ENCODE measurements at places on chromosomes 12 and 14.

GRCh38 chr12:113894697-113895096 is 71.4 kb downstream of the RBM19 start:
- no peak for DNase-seq

GRCh38 chr12:56188778-56189098 is 545 bp downstream of the SMARCC2 start:
- DNase-seq, result no peak

GRCh38 chr12:128766738-128767501 is 56.8 kb downstream of the SLC15A4 start:
- DNase-seq, result no peak

GRCh38 chr12:23049180-23049579 is 424.2 kb downstream of the ETNK1 start:
- no peak for DNase-seq

- no peak for DNase-seq
These were observed 6.7 kb downstream of the CIT start for GRCh38 chr12:119870457-119870856.

GRCh38 chr14:75273272-75274049 is 5.2 kb upstream of the FOS start:
- no peak for DNase-seq

GRCh38 chr12:89087876-89088275 is 264.4 kb downstream of the DUSP6 start:
- no peak for DNase-seq

GRCh38 chr12:119383206-119383605 is 48.7 kb downstream of the CCDC60 start:
- DNase-seq, result no peak

GRCh38 chr12:64600164-64600561 is 10.1 kb upstream of the RASSF3 start:
- DNase-seq, result no peak

DNA sequence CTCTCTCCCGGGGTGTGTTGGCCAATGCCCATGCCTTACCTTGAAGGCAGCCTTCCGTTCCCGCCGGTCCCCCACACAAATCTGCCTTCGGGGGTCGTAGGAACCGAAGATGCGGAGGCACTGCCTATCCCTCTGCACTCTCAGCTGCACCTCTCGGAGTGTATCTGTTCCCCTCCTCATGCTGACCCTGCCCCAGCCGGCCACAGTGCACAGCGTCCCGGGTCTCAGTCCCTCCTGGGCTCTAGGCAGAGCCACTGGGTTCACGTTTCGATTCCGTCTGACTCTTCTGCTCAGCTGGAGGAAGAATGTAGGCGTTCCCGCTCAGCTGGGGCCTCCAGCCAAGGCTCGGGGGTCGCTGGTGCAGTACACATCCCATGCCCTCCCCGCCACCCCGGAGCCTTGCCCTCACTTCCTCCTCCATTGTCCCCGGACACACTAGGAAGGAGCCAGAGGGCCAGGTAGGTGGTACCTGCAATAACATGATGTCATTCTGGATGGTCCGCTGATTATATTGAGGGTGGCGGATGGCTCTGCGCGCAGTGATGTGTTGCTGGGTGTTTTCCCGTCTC is 1.8 kb downstream of the CTSG start:
- no peak for DNase-seq

DNA sequence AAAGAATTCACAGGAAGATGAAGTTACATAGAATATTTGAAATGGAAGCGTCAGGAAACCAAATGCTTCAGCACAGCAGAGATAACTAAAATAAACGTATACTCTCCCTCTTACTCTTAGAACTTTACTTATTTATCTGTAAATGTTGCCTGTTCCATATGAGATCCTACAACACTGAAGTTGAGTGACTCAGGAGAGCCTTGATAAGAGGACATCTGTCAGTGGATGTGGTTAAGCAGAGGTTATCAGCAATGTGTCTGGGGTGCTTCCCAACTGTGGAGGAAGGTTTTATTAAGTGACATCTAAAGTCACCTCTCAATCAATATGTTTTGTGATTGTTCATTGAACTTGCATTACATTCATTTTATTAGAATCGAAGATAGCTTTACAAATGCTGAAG is 81.9 kb downstream of the NEDD1 start:
- no peak for DNase-seq

DNA sequence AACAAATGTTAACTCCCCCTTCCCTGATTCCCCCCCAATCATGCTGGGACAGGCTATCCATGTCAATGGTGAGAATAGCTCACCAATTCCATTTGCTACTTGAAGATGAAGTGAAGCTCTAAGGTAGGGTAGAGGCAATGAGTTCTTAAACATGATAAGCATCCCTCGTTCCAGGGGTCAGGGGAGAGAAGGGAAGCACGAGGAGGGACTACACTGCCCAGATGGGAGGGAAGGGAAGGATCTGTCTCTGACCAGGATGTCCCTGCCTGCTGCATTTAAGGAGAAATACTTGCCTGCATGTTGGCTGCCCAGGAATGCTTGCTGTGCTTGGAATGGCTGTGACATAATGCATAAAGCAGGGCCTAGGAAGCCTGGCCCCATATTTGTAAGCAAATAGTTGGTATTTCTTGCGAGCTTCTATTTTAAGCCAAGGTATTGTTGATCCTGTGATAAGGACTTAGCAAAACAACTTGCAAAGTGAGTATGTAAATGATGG is 155.1 kb downstream of the CEP83 start:
- no peak for DNase-seq

- DNase-seq, result no peak
These were observed 113.8 kb upstream of the FOXG1 start for GRCh38 chr14:28652782-28653181.

GRCh38 chr12:48923117-48923516 is 2.2 kb downstream of the FKBP11 start:
- no peak for DNase-seq

- no peak for DNase-seq
These were observed 39.3 kb downstream of the ARL6IP4 start for GRCh38 chr12:123019841-123020138.

DNA sequence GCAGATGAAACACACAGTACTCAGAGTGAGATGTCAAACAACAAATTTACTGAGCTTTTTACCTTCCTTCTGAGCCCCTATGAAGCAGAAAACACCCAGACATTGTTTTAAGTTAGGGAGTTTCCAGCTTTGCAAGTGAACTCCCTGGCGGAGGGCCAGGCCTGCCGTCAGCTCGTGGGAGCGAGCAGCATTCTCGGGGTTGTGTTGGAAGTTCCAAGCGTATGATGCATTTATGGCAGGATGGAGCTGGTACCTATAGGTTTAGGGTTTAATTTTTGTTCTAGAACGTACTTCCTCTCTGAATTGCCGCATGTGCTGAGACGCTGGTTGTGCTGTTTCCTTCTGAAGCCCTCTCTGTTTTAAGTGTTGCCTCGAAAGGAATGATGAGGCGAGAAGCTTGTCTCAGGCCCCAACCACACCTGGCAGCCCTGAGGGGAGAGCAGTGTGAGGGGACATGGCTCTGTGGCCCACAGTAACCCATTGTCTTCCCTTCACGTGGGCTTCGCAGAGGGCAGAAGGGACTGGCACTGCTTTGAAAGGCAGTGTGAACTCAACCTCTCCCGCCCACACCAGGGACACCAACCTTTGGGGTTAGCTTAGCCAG is 76.6 kb downstream of the SSPN start:
- no peak for DNase-seq

- no peak for DNase-seq
These were observed 13.7 kb downstream of the SPX start for GRCh38 chr12:21539797-21540196.

DNA sequence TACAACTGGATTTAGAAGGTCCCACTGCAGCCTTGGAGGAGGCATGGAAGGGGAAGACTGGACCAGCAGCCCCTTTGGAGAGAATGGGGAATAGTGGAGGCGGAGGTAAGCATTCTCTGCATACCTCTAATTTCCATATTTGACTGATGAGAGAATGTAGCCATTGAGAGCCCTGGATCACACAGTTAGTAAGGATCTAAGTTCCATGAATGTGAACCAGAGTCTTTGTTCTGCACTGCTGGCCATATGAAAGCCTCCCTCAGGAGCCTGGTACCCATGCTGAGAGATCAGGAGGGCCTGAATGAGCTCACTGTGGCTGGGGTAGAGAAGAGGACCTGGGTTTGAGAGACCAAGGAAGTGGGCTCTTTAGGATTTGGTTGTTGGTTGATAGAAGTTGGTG is 192.1 kb downstream of the TMEM132C start:
- DNase-seq, result no peak

DNA sequence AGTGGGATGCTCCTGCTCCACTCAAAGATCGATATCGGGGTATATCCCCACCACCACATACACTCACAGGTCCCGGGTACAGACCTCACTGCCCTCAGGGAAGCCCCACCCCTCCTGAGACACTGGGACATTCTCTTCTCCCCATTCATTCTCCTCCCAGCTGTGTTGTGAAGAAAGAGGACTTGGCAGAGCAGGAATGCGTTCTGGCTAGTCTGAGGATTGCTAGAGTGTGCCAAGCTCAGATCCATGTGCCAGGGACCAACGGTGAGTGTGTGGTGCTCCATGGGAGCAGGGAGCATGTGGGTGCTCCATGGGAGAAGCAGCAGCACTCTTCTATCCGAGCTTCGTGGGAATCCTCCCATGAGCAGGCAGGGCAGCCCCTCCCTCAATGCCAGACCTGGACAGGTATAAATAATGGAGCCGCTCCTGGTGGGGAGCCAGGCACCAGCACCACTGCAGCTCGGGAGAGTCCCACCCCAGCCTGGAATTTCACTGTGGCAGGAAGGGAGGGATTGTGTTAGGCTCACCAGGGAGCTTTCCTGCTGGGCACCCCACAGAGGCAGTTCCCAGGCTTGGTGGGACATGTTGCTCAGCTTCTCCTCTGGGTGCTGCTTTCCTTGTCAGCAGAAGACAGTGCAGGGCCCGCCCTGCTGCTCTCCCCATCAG is 2.3 kb upstream of the KRT5 start:
- no peak for DNase-seq

GRCh38 chr14:22456998-22457594 is 131.9 kb downstream of the DAD1 start:
- DNase-seq, result no peak

DNA sequence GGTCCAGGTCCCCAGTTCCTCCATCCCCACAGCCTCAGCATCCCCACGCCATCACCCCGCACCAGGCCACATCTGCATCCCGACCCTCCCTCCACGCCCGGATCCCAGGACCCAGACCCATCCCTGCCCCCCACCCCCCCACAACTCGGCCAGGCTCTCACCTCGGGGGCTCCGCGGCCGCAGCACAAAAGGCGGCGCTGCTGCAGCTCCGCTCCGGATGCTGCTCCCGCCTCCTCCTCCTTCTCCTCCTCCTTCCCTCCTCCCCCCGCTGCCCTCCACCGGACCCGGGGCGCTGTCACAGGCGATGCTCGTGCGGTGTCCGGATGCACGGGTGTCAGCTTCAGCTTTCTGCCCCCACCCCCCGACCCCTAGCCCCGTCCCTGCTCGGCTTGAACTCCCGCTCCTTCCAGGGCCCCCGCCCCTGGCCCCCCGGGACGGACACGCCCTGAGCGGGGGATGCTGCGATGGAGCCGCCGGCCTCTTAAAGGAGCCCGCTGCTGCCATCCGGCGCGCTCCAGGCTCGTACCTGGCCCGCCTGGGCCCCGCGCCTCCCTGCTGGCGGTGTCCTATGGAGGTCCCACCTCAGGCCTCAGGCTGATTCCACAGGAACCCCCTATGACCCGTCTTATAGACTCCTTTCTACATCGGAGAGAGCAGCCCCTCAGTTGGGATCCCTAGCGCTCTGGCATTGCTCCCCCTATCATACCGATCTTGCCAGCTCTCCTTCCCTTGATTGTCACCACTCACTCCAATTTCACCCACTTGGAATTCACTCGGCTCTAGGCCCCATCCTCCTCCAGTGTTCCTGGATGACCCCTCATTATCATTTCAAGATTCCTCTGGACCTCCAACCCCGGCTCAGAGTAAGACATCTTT is at the start of gene MAP3K12:
Gene MAP3K12 (minus strand): TSS at position 193 of the 876 bp plus-strand sequence. CDS start 12,067 bp downstream, outside the sequence.
- DNase-seq, result no peak

DNA sequence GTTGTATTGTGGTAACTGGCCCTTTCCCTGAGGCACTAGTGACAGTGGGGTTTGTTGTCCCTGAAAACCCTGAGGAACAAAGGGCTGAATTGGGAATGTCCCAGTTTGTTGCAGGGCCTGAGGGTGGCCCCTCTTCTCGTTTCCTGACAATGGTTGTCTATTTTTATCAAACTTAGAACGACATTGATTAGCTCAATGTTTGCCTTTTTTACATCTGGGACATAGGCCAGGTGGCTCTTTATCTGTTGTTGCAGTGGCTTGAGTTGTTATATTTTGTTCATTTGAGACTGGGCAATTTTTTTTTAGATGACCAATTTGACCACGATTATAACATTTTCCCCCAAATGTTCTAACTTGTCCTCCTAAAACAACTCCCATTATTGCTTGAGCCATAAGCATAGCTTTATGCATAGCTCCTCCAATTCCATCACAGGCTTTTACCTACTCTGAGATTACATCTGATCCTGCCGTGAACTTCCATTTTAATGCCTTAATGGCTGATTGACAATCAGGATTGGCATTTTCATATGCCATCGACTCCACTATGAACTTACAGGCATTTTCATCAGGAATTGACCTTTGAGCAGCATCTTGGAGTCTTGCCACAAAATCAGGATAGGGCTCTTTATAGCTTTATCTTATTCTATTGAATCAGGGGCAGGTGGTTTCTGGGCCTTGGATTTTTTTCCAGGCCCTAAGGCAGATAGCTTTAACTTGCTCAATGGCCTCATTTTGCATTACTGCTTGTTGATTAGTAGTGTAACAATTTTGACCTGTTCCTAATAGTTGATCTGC is 604.3 kb downstream of the ALG10 start:
- no peak for DNase-seq

DNA sequence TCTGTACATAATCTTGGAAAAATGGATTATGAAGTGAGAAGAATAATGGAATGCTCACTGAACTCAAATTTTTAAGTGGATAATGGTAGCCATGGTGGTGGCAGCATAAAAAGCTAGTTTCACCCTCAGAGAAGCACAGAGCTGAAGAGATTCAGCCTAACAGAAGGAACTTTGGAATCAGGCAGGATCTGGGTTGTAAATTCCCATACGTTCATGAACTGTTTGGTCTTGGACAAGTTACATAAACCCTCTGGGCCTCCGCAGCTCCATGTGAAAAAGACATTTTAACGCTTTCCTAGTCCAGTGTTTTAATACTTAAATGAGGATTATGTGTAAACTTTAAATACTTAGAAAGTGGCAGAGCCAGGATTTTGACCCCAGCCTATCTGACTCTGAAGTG is 26.6 kb downstream of the JKAMP start:
- no peak for DNase-seq

- no peak for DNase-seq
These were observed 44.5 kb downstream of the WDR89 start for GRCh38 chr14:63596998-63597658.

DNA sequence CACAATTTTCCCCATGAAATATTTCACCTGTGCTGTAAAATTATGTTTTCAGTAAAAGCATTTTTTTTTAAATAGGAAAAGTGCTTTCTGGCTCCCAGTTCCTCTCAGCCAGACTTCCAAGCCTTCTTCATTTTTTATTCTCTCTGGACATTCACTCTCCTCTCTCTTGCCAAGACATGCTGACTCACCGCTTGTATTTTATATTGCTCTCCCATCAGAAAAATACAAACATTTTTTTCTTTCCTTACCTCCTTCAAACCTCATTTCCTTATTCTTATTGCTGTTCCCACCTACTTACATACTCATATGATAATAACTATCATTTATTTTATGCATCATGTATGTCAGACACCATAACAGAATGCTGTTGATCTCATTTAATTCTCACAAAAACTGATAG is 37.7 kb upstream of the ZNF641 start:
- DNase-seq, result no peak
